ENCODE measurements at places on chromosomes 5 and 9. TPM values are rescaled to one million over a fixed set of nuclear protein-coding genes. Genes with fewer than 3 reads are reported as not detected.

DNA sequence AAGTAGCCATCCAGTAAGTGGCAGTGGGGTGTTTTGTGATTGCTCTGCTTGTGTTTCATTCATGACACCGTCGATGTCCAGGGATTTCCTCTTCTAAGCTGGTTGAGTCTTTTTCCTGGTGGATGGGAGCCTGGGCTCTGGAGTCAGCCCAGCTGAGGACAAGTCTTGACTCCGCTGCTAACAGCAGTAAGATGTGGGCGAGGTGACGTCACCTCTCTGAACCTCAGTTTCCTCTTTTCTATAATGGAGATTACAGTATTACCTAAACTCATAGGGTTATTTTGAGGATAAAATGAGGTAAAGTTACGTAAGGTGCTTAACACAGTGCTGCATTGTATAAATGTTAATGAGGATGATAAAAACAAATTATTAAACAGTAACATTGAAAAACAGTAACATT lies 21.3 kb downstream of the FGF1 start:
- H3K4me1 ChIP-seq: no peaks in the 10 kb centered on the region
- H3K27ac ChIP-seq: no peak overlapping the region
- H3K36me3 ChIP-seq: no peaks in the 10 kb centered on the region
- no peak for DNase-seq
- H3K27me3 ChIP-seq: no peaks in the 10 kb centered on the region

DNA sequence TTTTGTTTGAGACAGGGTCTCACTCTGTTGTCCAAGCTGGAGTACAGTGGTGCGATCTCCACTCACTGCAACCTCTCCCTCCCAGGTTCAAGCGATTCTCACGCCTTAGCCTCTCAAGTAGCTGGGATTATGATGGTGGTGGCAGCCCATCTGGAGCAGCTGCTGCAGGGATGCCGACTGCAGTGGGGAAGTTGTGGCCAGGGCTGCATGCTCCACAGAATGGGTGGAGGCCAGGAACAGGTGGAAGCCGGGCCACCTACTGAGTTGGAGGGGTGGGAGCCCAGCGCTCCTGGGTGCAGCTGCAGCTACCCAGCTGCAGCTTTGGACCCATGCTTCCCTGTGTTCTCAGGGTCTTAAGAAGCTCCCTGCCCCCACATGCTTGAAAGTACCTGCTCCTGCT lies 99.7 kb downstream of the SCAI start:
- no peak overlapping the region for H3K4me3 ChIP-seq
- no peaks in the 10 kb centered on the region for H3K4me1 ChIP-seq
- no peaks in the 10 kb centered on the region for H3K27me3 ChIP-seq

Gene ANKRD34B
- total RNA-seq: not detected

GRCh38 chr5:180142021-180142765 lies 66.8 kb downstream of the RASGEF1C start:
- no peaks in the 10 kb centered on the region for H3K4me1 ChIP-seq
- H3K27ac ChIP-seq: no peak overlapping the region
- no peaks in the 10 kb centered on the region for H3K27me3 ChIP-seq
- DNase-seq: no peak

GRCh38 chr5:137355708-137356107 lies 143.4 kb downstream of the SPOCK1 start:
- H3K36me3 ChIP-seq: no peaks in the 10 kb centered on the region
- no peaks in the 10 kb centered on the region for H3K4me1 ChIP-seq
- DNase-seq: no peak
- no peak overlapping the region for H3K27ac ChIP-seq
- no peak overlapping the region for H3K4me3 ChIP-seq
- peaks cover 2% of the 10 kb centered on the region for H3K27me3 ChIP-seq

GRCh38 chr9:136713550-136713949 lies 1.2 kb downstream of the DIPK1B start:
- H3K4me1 ChIP-seq: no peaks in the 10 kb centered on the region
- no peak overlapping the region for H3K4me3 ChIP-seq
- H3K27me3 ChIP-seq: no peaks in the 10 kb centered on the region
- no peak overlapping the region for H3K27ac ChIP-seq

DNA sequence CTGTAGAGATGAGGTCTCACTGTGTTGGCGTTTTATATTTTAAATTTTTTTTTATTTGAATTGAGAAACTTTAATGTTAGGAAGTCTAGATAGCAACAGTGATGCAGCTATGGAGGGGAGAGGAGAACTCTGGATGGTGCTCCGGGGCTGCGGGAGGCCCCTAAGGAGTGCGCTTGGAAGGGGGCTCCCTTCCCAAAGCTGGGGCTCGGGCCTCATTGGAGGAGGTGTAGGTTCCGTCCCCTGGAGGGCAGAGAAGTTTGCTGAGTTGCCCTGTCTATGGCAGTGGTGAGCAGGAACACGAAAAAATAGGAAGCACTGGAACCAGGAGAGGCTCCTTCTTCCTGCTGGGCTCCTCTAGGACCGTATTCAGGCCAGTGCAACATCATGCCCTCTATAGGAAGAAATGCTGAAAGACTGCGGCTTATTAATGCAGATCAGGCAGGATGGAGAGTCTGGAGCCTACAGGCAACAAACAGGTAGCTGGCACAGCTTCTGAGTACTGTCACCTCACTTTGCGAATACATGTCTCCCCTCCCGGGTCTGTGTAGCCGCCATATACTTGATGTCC lies 16.1 kb downstream of the AHRR start:
- no peaks in the 10 kb centered on the region for H3K4me1 ChIP-seq
- no peak for DNase-seq
- H3K4me3 ChIP-seq: no peak overlapping the region
- H3K27ac ChIP-seq: no peak overlapping the region
- H3K36me3 ChIP-seq: no peaks in the 10 kb centered on the region

DNA sequence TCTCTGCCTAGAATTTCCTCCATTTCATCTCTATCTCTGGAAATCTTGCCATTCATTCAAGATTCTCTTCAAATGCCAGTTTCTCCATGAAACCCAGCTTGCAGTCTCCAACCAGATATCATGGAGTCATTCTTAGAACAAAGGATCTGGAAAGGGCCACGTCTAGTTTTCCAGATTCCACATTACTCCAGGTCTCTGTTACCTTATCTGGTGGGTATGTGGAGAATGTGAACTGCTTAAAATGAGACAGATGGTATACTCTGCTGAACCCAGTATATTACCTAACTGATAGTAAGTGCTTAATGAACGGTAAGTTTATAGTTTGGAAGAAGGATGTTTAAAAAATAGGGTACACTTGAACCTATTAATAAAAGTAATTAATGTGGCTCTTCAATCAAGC lies 52.3 kb upstream of the ZSWIM6 start:
- no peak overlapping the region for H3K27ac ChIP-seq
- no peaks in the 10 kb centered on the region for H3K27me3 ChIP-seq
- H3K36me3 ChIP-seq: no peaks in the 10 kb centered on the region
- no peaks in the 10 kb centered on the region for H3K4me1 ChIP-seq
- no peak for DNase-seq

Gene SLC46A2
- total RNA-seq: 0.18 TPM

All from aorta (tissue), 5 donors.